ENCODE measurements at places on chromosomes 2 and 18.

DNA sequence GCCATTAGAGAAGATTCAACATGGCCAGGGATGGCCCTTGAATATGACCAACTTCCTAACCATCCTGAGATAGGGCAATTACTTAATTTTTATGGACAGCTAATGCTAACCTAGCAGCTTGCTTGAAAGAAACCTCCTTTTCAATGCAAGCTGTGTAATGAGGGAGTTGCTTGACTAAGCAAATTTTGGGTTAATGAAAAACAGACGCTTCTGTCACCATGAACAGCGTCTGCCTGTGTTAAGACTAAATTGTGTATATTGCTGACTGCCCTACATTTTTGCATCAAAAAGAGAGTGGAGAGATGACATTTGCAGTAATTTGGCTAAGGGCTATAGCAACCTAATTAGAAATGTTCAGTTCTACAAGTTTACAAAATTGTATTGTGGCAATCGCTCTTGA, 319.2 kb upstream of the LRATD1 start:
- DNase-seq: no peak

DNA sequence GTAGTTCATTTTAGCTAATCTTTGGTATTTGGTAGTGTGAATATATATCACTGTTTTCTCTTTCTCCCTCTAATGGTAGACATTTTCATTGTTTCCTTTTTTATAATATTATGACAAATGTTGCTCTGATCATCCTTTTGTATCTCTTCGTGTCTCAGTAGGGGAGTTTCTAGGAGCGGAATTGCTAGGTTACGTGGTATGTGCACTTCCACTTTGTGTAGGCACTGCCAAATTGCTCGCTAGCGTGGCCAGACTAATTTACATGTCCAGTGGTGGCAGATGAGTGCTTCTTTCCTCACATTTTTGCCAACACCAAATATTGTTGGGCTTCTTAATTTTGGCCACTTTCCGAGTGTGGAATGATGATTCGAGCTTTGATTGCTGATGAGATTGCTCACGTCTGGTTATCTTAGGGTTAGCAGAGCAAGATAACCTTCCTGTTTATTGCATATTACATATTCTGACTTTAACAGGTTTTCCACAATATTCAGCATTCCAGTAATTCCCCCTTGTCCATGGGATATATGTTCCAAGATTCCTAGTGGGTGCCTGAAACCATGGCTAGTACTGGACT, 30.4 kb upstream of the GREB1 start:
- no peak for DNase-seq

DNA sequence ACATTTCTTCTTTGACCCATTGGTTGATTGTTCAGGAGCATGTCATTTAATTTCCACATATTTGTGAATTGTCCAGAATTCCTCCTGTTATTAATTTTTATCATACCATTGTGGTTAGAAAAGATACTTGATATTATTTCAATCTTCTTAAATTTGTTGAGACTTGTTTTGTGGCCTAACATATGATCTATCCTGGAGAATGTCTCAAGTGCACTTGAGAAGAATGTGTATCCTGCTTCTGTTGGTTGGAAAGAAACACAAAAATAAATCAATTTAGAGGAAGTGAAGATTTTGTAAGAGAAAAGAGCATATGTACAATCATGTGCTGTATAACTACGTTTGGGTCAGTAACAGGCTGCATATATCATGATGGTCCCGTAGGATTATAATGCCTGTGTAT, 118.6 kb upstream of the CDC42EP3 start:
- DNase-seq: no peak

DNA sequence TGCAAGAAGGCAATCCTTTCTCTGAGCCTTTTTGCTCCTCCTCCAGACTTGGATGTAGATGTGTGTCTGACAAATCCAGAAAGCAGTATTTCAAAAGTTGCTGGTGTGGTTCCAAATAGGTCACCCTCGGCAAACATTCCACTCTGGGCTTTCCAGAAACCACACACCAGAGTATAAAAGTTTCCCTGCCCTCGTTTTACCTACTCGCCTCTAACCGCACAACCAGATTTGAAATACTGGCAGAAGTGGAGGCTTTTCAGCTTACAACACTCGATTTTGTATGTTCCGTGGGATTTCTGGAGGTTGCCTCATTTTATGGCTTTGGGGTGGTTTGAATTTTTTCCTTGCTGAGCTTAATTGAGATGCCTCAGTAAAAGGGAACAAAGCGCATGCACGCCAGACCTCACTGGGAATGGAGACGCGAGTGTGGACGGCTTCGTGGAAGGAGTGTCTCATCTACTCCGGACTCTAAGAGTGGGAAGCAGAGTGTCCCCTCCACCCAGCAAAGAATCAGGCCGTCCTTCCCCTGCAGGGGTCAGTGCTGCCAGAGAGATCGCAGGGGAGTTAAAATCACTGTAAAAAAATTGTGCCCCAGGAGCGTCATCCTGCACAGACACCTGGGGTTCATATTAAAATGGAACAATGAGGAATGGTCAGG, 44.0 kb upstream of the RPL31 start:
- no peak for DNase-seq

GRCh38 chr2:108092886-108093285, 106.6 kb downstream of the SLC5A7 start:
- no peak for DNase-seq

DNA sequence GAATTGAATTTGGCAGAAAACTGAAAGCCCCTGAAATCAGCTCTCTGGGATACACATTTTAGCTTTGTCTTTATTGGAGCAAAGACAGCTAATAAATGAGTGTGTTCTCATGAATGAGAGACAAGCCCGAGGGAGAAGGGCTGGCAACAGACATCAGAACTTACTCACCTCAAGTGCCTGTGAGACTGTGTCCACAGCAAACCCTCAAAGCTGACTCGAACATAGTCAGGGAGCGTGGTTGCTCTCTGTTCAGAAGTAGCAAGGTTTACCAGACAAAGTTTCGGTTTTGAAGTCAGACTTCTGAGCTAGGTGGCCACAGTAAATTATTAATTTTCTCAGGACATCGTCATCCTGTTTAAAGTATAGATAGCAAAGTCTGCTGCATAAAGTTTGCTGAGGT, 207.9 kb downstream of the CMPK2 start:
- no peak for DNase-seq

- no peak for DNase-seq
Measured at GRCh38 chr2:163368655-163369054, 367.2 kb downstream of the FIGN start.

- no peak for DNase-seq
Measured at GRCh38 chr2:195613922-195614321, 43.1 kb upstream of the SLC39A10 start.

- no peak for DNase-seq
Measured at GRCh38 chr2:237432484-237433092, 18.6 kb upstream of the COL6A3 start.

- no peak for DNase-seq
Measured at GRCh38 chr2:86786001-86786536, 4.6 kb downstream of the CD8A start.

- DNase-seq: no peak
Measured at GRCh38 chr2:12463189-12463588, 253.5 kb upstream of the TRIB2 start.

DNA sequence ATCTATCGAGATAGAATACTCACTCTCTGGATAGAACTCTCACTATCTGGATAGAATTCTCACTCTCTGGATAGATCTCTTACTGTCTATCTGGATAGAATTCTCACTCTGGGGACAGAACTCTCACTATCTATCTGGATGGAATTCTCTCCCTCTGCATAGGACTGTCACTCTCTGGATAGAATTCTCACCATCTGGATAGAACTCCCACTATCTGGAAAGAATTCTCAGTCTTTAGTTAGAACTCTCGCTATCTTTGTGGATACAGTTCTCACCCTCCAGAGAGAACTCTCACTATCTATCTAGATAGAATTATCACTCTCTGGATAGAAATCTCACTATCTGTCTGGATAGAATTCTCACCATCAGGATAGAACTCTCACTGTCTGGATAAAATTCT, 16.5 kb downstream of the ABCG8 start:
- no peak for DNase-seq

- DNase-seq: no peak
Measured at GRCh38 chr2:161166538-161167409, 6.5 kb downstream of the TANK start.

- DNase-seq: no peak
Measured at GRCh38 chr18:31596081-31596872, 4.6 kb downstream of the TTR start.

DNA sequence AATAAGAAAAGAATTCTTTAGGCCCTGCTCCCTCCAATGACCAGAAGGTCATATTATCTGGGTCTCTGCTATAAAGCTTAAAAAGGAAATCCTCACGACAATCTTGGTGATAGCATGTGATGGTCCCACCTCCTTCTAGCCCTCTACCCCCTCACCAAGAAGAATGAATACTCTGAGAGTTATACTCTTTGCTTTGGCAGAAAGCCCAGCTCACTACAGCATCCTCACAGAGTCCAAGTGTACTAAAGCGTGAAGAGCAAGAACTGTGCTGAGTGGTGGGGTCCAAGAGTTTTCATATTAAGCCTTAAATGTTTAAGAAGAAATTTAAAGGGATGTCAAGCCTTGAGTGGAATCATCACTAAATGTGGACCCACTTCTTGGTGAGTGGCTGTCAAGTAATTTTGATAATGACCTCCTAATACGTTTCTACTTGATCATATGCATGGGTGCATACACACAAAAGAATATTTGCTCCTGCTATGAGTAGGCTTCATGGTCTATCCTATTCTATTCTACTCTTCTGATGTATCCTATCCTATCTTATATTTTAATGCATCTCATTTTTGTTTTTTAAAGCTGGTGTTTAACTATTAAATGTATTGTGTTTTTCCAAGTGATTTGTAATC, 16.5 kb upstream of the SERPINB7 start:
- no peak for DNase-seq

DNA sequence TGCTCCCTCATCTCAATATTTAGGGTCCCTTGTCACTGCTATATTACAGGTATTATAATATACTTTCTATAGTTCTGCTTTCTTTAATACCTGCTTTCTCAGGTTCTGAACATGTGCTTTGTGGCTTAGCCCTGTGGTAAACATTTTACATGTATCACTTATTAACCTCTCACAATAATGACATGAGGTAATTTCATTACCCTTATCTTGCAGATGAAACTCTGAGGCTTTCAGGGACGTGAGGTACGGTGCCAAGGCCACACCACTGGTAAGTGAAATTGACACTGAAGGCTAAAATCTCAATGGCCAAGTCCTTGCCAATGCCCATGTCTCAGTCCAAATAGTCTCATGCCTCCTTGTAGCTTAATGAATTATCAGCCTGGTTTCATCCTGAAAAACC, 21.7 kb downstream of the LINC00305 start:
- no peak for DNase-seq

- no peak for DNase-seq
Measured at GRCh38 chr2:28161466-28161865, 231.2 kb upstream of the FOSL2 start.

DNA sequence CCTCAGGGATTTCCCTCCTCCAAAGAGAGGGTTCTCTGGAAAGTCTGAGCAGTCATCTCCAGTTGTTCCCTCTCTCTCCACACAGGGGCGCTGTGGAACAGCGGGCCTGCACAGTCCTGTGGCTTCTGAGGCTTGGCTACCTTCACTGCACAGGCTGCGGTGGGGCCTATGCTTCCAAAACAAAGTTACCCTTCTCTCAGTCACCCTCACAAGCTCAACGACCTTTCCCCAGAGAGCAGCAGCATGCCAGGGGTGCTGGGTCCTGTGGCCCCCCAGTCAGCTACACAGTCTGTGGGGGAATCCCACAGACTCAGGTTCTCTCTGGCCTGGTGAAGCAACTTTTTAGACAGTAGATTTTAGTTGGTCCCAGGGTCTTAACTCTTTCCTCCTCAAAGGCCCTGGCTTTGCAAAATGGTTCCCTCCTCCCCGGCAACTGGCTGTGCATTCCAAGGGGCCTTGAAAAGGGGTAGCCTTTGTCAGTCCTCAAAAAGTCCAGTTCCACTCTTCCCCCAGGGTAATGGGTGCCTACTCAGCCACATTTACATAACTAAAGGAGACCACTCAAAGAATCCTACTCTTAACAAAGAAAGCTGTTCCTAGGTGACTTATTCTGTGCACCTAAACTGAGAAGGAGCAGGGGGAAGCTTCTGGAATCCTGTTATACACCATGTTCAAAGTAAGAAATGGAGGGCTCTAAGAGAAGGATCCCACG, 14.9 kb downstream of the B3GNT7 start:
- no peak for DNase-seq

DNA sequence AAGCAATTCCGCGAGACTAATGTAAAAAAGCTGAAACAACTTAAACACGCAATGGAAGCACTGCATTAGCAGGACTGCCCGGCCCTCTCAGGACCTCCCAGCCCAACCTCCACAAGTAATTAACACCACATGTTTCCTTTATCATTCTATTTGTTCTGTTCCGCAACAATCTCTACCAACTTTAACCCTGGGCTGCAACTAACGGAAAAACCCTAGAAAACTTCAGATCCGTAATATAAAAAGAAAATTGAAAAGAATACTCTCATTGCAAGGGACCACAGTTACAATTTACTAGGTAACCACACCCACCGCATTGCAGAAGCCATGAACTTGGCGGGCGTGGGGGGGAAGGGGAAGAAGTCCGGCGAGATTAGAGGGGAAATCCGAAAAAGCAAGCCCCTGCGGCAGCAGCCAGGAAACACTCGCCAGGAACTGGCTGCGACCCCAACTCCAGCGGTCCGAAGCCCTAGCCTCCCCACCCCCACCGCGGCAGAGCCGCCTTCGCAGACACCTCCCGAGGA, 1.2 kb downstream of the EPB41L3 start:
- DNase-seq: no peak

DNA sequence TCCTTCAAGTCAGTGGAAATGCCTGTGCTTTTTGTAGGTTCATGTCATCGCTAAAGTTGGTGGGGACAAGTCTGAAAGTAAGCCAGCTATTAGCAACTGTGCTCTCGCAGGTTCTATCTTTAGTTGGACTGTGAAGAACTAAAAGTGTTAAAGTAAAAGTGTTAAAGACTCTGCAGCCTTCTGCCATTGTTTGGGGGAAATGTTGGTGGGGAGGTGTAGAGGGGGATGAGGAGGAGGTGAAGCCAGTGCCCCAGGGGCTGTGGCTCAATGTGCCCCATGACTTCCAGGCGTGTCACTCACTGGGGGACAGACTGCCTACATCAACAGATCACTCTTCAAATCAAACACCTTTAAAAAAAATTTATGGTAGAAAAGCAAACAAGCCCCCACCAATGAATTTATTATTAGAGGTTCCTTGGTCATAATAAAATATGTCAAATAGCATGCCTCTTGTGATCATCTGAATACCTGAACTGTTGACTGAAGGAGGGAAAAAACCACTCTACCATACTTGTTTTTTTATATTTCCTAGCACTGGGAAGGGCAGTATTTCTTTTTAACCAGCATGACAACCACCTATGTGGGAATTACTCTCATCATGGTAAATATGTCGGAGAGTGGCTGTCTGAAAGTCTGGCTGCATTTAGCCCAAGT, 19.3 kb downstream of the TGFA start:
- DNase-seq: no peak
